ENCODE measurements at places on chromosomes 12 and 14.
A peak's percentile ranks its signal among the peaks of the same experiment; 100 is the strongest.

- peak; percentile 38 for DNase-seq
Measured at GRCh38 chr12:49294086-49294803, 702 bp upstream of the PRPH start.

DNA sequence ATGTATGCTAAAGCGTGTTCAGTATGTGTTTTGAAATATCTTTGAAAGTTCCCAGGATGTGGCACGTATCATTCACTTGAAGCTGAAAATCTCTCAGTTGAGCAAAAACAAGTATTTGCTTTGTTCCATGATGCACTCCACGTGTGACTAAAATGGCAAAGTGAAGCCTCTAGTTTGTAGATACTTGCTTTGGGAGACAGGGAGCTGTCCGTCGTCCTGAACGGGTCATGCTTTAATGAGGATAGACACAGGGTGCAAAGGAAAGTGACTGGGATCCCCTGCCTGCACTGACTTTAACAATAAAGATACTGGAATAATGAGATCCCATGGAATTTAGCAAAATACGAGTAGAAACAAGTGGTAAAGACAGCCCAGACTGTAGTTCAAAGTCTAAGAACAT lies 991.4 kb downstream of the NRXN3 start:
- peak; percentile 64 for DNase-seq

- peak; percentile 40 for DNase-seq
Measured at GRCh38 chr12:52942901-52943181, 6.1 kb upstream of the KRT18 start.

DNA sequence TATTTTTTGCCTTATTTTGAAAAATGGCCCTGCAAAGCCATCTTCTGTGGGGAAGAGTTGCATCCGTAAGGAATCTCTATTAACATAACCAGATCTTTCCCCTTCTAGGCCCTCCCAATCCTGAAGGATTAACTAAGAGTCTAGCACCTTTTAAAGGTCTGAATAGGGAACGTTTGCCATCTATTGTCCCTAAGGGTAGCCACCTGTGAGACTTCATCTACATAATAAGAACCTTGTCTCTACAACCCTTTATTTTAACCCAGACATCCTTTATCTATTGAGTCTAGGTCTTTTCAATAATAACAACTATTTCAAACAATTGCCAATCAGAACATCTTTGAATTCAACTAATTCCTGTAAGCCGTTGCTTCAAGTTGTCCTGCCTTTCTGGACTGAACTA lies 4.4 kb downstream of the EDDM3B start:
- peak; percentile 71 for DNase-seq

DNA sequence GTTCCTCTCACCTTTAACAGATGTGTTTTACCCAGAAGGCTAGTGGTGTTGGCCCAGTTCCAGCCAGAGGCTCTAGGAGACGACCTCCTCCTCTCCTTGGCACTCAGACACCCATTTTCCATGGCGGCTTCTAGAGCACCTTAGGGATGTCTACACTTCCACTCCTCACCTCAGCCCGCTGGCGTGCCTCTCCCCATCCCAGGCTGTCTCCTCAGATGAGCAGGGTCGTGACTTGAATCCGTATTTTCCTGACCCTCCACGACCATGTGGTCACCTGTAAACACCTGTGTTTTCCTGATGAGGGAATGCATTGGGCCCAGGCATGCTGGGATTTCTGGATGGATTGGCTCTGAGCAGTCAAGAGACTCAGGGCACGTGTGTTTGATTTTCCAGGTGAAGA lies 21.8 kb upstream of the RIN3 start:
- no peak for DNase-seq

DNA sequence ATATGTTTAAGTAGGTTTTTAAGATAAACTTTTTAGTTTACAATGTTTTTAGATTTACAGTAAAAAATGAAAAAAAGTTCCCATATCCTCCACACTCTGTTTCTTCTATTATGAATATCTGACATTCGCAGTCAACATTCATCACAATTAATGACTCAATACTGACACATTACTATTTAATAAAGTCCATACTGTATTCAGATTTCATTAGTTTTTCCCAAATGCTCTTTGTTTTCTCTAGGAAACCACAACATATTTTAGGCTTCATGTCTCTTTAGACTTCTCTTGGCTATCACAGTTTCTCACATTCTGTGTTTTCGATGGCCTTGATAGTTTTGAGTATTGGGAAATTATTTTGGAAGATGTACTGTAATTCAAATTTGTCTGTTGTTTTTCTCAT lies 399.8 kb downstream of the SLC6A15 start:
- no peak for DNase-seq

DNA sequence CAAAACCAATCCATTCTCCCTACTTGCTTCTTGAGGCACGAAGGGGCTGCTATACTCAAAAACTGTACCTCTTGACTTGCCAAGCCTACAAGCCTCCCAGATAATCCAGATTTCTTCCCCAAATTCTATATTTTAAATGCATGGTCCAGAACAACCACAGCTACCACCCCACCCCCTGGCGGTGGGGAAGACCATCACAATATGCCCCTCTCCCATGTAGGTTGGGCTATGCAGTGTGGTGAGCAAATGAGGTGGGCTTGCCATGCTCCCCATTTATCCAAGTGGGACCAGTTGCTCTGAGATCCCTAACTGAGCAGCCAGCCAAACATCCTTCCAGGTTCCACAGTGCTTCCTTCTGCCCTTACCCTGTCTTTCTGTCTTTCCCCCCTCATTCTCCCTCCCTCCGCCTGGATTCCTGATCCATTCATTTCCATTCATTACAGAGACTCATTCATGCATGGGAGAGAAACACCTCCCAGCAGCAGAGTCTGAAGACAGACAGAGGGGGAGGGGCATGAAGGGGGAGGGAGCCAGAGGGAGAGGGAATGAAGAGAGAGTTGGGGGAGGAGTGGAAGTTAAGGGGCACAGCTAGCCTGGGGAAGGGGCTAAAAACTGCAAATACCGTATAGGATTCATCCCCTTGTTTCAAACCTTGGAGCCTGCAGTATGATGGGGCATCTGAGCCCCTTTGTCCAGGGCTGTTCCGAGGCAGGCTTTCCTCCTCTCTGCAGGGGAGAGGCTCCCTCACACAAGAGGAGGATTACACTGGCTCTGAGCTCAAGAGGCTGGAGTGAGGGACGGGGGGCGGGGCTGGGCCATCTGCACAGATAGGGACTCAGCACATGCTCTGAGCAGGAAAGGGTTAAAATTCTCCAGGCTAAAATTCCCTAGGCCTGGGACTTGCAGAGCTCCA lies 4.4 kb downstream of the ZNF219 start:
- peak; percentile 96 for DNase-seq

GRCh38 chr14:104678346-104678745 lies 11.1 kb upstream of the INF2 start:
- DNase-seq: peak; percentile 64

- no peak for DNase-seq
Measured at GRCh38 chr14:48429512-48429911, 754.1 kb upstream of the MDGA2 start.

DNA sequence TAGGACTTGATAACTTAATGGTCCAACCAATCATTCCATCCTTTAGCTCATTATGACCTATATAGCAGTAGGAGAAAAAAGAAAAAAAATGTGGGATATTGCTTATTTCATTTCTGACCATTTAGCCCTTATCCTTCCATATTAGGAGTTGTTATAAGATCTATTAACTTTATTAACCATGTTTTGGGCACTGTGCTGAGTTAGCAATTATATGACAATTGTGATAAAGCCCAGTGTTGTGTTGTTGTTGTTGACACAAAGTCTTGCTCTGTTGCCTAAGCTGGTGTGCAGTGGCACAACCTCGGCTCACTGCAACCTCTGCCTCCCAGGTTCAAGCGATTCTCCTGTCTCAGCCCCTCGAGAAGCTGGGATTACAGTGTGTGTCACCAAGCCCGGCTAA lies 569.7 kb upstream of the FOXG1 start:
- no peak for DNase-seq
